ENCODE measurements at places on chromosomes 1 and 21. TPM values are rescaled to one million over a fixed set of nuclear protein-coding genes. Genes with fewer than 3 reads are reported as not detected.

The NUP210L gene
- total RNA-seq: not detected

The EPHA8 gene
- total RNA-seq: not detected

The NR5A2 gene
- total RNA-seq: not detected

The NCDN gene
- total RNA-seq: 27.4 TPM

The ALX3 gene
- not detected for total RNA-seq

The AKNAD1 gene
- 1.6 TPM for total RNA-seq

DNA sequence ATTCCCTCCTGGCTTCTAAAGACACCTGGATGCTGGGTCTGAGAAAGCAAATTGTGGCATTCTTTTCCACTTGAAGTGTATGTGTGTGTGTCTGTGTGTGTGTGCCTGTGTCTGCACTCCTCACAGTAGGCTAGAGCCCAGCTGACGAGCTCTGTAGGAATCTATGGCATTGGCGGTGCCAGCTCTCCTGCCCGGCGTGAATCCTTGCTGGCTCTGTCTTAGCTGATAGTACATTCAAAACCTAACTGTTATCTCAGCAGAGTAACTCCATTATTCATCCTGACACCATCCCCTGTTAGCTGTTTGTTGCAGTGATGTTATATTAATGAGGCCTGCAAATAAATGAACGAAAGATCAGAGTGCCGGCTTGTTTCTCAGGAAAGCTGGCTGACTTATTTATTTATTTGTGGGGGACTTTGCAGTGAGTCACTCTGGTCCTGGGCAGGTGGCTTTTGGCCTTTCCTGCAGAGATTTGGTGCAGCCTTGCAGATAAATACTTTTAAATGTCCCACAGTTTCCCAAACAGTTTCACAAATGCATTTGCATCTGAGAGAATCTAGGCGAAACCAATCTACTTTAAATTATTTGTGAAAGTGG is 160.6 kb upstream of the CD34 start:
- no peak for DNase-seq

- DNase-seq: no peak
Observed at GRCh38 chr21:17146426-17146825, 366.4 kb upstream of the CXADR start.

GRCh38 chr1:201678264-201679101 is 139.6 kb downstream of the NAV1 start:
- DNase-seq: no peak

GRCh38 chr1:107979926-107980325 is 14.9 kb upstream of the VAV3 start:
- DNase-seq: no peak

DNA sequence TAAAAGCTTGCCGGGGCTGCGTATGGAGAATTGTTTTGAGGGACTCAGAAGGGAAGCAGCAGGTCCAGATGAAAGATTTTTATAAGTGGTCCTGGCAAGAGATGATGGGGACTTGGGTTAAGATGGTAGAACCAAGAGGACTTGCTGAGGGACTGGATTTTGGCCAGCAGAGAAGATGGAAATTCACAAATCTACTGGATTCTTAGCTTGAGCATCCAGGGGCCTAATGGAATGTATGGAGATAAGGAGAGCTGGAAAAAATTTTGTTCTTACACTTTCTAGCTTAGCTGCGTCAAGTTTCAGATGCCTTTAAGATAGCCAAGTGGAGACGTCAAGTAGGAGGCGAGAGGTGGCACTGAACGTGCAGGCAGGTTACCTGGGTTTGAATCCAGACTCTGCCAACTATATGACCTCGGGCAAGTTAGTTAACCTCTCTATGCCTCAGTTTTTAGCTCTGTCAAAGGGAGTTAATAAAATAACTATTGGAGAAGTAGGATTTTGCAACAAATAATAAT is 3.4 kb upstream of the RBP7 start:
- no peak for DNase-seq

GRCh38 chr1:182279724-182280503 is 111.7 kb downstream of the GLUL start:
- peak; percentile 28 for DNase-seq

GRCh38 chr21:26553898-26554297 is 19.2 kb downstream of the CYYR1 start:
- no peak for DNase-seq

DNA sequence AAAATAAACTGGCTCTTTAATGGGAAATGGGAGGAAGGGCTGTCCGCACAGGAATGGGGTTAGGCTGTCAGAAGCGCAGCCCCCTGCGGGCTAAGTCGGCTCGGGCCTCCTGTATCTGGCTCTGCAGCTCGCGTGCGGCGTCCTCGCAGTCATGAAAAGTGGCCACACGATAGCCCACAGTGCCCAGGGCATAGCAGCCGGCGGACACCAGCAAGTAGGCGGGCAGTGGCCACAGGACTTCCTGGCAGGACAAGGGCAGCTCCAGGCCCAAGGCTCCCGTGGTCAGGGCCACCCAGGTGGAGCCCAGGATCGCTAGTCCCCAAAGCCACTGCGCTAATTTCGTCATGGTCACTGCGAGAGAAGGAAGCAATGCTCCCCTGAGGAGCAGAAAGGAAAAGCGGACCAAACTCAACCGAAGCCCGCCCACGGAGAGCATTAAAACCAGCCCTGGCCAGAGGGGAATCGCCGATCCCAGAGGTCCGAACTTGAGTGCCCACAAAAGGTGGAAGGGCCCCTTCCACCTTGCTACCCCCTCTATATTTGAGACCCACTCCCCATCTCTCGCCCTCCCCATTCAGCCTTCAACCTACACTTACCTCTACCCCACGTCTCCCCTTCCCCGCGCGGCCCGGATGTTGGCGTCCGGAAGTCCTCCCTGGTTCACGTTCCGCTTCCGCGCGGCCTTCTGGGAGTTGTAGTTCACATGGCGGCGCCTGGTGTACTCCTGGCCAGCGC is at the start of gene DPM3:
TSS of gene DPM3 (minus strand) at position 637 of the 735 bp plus-strand sequence. CDS start at position 346, 291 bp downstream.
- peak; percentile 81 for DNase-seq

DNA sequence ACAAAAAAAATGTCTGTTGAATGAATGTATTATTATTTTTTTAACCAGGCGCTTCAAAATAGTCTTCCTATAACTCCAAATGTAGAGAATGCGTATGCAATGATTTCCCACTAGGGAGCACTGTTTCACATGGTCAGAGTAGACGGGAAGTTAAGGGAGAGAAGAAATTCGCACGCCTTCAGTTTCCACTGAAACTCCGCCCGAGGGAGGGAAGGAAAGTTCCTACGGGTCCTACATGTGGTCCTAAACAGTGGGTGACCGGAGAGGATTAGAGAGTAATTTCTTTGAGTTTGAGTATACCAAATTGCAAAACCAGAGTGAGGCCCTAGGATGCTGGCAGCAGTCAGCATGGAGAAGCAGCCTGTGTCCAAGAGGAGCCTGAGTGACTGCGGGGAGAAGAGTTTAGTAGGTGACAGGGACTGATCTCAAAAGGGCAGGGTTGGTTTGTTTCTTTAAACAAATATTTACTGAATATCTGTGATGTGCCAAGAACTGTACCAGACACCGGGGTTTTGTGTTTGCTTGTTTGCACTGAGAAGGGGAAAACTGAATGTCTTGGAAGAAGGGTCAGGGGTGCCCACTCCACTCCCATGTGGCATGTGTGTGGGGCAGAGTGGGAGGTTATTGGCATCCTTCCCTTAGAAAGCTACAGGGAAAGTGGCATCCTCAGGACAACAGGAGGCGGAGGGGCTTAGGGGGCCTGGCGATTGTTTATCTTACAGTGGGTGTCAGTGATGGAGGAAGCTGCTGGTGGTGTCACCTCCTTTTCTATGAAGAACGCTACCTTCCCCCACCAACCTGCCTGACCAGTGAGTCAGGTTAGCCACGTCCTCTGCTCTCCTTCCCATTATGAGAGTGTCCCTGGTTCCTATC is 22.8 kb downstream of the RNU5D-1 start:
- peak; percentile 64 for DNase-seq

DNA sequence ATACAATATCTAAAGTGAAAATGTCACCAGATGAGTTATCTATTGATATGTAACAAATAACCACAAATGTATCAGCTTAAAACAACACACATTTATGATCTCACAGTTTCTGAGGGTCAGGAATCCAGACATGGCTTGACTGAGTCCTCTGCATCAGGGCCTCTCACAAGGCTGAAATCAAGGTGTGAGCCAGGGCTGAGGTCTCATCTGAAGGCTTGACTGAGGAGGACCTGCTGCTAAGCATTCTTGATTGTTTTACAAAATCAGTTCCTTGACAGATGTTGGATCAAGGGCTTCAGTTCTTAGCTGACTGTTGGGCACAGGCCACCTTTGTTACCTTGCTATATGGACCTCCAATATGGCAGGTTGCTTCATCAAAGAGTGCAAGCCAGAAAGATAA is 483.7 kb downstream of the CAMTA1 start:
- DNase-seq: no peak

Data from fibroblast of villous mesenchyme (primary cell).